ENCODE measurements at places on chromosomes 1 and 21.

DNA sequence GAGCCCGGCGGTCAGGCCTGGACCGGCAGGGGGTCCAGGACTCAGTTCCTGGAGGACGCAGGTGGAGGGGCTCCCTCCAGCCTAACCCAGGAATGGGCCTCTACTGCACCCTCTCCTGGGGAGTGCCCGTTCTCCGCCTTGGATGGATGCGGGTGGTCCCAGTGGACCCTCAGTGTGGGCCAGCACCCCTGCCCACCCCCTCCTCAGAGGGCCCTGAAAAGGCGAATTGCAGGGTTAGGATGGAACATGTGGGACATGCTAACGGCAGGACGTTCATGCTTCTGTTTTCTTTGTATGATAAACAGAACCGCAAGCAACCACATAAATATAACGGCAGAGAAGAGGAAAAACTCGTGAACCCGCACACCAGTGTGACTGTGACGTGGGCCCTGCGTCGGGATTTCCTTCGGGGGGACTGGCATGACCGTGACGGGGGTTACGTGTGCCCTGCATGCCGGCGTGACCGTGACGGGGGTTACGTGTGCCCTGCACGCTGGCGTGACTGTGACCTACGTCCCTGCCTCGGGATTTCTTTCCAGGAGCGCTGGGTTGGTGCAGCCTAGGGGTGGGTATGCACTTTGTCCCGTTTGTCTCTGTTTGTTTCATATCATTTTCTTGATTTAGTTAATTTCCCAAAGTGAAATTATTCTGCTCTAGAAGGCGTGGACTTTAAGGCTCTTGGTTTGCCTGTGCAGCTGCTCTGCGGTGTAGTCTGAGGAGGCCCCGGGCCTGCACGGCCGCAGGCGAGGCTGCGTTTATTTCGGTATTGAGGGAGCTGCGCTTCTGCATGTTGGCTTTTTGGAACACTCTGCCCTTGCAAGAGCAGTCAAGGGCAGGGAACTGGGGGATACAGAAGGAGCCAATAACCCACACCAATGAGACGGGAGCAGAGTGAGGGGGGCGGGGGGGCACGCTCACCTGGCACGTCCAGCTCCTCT, 3.1 kb downstream of the FTCD start:
- no peak for DNase-seq

DNA sequence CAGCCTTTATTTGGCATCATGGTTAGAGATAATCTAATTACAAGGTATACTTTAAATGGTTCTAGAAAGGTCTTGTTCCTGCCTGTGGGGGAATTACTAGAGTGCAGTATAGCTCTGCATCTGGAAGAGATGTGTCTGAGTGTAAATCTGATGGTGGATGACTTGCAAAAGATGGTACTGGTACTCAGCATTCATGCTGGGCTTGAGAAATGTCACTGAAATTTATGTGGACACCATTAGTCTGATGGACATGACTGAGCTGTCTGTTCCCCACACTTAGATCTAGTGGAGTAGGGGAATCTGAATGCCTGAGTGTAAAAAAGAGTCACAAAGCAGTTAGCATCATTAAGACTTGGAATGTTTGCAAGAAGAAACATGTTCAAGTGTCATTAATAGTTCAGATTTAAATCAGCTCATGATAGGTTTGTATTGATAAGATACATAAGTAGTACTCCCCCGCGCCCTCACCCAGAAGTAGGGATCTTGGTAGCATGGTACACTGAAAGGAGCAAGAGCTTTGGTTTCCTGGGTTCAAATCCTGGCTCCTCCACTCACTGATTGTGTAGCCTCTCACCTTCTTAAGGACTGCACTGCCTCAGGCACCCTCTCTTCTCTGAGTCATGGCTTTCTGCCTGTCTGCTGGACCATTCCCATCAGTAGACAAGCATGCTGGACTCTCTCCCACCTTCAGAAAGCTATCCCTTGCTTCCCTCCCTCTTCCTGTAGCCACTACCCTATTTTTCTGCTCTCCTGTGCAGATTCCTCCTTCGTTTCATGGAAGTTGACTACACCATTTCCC, 292.9 kb downstream of the NFIA start:
- no peak for DNase-seq

DNA sequence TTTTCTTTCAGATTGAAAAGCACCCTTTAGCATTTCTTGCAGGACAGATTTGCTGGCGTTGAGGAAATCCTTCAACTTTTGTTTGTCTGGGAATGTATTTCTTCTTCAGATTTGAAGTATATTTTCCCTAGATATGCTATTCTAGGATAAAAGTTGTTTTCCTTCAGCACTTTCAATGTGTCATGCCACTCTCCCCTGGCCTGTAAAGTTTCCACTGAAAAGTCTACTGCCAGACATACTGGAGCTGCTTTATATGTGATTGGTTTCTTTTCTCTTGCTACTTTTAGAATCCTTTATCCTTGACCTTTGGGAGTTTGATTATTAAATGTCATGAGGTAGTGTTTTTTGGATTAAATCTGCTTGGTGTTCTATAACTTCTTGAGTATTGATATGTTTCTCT, 44.2 kb upstream of the CD55 start:
- DNase-seq = no peak

DNA sequence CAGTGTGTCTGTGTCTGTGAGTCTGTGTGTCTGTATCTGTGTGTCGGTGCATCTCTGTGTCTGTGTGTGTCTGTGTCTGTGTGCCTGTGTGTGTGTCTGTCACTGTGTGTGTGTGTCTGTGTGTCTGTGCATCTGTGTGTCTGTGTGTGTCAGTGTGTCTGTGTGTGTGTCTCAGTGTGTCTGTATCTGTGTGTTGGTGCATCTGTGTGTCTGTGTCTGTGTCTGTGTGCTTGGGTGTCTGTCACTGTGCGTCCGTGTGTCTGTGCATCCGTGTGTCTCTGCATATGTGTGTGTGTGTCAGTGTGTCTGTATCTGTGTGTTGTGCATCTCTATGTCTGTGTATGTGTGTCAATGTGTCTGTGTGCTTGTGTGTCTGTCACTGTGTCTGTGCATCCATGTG, 44.7 kb upstream of the POFUT2 start:
- no peak for DNase-seq

DNA sequence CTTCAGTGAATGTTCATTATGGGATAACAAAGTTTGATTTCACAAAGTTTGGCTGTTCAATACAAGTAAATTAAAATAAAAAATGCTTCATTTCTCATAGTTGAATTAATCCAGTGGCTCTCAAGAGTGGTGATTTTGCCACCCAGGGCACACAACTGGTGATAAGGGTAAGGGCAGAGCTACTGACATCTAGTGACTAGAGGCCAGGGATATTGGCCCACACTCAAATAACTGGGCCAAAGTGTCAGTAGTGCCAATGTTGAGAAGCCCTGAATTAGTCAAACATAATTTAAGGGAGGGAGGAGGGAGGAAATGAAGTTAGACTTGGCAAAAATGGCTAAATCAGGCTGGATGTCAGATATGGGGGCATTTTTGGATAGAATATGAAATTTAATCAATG, 880.5 kb upstream of the ADGRL4 start:
- DNase-seq = no peak

DNA sequence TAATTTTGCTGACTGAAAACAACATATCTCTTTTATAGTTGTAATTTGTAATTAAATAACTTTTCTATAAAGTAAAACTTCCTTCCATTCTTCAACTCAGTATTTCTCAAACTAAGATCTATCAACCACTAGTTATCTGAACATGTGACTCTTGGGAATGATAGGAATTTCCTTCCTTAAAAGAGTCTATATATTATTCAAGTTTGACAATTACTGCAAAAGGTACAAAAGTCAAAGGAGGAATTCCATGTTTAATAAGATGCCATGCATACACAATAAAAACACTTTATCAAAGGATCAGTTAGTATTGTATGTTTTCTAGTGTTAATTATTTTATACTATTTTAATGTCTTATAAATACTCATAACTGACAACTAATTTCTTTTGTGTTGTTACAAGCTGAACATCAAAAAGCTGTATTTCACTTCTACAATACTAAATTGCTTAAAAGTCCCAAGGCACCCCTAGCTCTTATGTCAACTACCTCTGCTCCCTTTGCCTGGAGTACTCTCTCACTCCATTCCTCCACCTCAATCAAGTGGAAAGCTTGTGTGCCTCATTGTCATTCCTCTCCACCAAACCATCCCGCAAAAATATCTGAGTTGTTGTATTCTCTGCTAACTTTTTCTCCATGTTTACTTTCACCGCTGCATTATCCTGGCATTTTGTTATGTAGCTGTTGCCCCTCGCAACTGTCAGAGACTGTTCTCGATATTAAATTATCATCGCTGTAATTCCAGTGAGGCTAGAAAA, 67.9 kb downstream of the SLC44A5 start:
- no peak for DNase-seq

DNA sequence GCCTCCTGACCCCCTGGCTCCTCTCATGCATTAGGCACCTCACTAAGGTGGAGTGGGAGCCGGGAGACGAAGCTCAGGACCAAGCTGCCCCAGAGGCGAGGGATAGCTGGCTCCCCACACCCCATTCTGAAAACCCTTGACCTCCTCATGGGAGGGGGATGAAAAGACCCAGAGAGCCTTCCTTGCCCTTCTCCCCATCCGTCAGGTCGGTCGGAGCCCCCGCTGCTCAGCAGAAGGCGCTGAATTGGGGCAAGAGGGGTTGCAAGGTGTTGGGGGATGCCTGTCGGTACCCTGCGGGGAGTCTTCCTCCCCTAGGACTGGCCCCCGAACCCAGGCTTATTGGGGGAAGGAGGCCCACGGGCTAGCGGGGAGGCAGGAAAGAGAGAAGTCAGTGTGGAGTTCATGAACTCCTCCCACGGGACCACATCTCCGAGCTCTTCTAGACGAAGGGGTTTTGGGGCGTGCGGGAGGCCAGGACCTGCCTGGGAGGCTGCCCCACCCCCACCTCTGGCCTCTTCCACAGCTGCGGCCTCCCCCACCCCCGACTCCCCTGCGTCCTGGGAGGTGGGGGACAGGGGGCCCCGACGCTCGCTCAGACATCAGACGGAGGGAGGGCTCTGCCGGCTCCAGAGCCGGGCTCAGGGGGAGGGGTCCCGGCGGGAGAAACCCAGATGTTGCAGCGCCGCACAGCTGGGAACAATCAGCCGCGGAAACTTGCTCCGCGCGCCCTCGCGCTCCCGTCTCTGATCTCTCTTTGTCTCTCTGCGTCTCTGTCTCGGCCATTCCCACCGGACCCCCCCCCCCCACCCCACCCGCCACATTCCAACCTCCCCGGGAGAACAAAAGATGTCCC, 719 bp downstream of the MFAP2 start:
- no peak for DNase-seq

DNA sequence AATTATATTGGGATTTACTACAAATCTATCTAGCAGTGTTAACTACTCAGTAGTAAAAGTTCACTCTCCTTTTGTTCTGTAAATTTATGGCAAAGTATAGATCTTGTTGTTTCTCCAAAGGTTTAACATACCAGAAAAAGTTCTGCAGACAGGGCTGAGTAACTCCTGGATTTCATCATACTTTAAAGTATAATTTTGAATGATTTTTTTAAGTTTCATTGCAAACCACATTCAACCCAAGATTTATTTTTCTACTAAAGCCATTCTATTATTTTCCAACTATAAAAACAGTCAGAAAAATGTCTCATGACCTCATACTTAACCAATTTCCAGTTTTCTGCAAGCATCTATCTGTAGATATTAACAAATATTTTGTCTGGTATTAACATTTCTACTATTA, 585.8 kb upstream of the ZRANB2 start:
- DNase-seq = no peak

GRCh38 chr1:94160811-94161210, 39.9 kb upstream of the ABCA4 start:
- DNase-seq = no peak

DNA sequence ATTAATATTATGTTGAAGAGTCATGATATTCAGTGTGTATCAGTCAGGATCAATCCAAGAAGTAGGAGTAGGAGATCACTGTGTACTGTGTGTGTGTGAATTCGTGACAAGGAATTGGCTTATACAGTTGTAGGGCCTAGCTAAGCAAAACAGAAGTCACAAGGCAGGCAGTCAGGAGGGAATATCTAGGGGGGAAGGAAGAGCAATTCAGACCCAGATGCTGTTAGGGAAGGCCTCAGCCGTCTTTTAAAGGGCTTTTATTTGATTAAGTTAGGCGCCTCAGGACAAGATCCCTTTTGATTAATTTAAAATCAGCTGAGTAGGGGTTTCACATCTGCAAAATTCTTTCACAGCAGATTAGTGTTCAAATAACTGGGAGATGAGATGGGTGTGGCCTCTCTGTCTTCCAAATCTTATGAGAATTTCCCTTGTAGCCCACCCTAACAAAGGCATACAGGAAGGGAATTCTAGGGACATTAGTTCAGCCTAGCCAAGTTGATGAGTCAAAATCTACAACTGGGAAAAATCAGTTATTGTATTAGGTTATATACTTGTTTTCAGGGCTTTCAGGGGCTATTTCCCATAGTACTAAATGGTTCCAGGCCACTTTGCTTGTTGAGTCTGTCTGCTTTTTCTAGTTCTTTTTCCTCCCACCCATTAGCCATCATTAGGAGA, 47.4 kb downstream of the ALG6 start:
- no peak for DNase-seq

GRCh38 chr1:44672961-44673674, 1.2 kb downstream of the TMEM53 start:
- no peak for DNase-seq

DNA sequence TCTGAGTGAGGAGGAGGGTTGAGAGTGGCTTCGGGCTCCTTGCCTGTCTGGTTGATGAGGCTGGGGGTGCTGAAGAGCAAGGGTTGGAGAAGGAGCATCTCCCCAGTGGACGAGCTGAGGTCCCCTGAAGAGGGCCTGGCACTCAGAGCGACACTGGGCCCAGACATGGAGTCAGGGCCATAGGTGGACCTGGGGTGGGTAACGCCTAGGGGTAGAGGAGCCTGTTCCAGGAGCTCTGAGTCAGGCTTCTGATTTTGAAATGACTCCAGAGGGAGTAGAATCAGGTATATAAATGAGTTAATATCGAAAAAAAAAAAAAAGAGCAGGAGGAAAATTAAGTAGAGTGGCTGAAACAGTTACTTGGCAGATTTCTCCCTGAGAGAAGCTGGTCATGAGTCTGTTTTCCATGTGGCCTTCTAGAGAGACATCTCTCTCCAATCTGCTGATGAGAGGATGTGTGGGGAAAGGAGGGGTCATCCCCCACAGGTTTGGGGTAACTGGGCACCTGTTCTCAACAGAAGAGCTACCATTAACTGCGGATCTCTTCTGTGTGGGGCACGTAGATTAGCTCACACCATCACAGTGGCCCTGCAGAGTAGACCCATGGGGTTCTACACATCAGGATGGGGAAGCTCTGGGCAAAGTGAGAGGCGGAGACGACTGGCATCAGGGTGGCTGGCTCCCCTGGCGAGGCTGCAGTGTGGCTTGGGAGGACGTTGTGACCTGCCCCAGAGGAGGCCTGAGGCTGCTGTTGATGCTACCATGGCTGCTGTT, 115.5 kb downstream of the DHRS3 start:
- no peak for DNase-seq
